ENCODE measurements at places on chromosomes 5 and 9.

GRCh38 chr5:127518319-127518621, 830 bp downstream of the PRRC1 start:
- peak; percentile 39 for DNase-seq

- no peak for DNase-seq
Observed at GRCh38 chr5:39775086-39775796, 350.5 kb upstream of the DAB2 start.

DNA sequence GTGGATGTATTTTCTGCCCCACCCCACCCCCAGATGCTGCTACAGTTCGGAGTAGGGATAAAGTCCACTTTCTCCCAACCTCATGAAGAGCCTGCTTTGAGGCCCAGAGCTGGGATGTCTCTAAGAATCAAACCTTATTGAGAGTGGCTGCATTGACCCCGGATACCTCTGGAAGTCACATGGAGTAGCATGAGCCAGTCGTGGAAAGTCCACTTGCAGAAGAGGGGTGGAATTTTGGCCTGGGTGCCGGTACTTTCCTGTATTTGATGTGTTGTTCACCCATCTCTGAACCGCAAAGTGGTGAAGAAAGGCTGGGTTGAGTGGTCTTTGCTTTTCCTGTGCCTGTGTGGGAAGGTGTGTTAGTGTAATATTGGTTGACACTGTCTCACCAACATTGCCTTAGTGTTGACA, 3.7 kb downstream of the OTULIN start:
- peak; percentile 48 for DNase-seq

DNA sequence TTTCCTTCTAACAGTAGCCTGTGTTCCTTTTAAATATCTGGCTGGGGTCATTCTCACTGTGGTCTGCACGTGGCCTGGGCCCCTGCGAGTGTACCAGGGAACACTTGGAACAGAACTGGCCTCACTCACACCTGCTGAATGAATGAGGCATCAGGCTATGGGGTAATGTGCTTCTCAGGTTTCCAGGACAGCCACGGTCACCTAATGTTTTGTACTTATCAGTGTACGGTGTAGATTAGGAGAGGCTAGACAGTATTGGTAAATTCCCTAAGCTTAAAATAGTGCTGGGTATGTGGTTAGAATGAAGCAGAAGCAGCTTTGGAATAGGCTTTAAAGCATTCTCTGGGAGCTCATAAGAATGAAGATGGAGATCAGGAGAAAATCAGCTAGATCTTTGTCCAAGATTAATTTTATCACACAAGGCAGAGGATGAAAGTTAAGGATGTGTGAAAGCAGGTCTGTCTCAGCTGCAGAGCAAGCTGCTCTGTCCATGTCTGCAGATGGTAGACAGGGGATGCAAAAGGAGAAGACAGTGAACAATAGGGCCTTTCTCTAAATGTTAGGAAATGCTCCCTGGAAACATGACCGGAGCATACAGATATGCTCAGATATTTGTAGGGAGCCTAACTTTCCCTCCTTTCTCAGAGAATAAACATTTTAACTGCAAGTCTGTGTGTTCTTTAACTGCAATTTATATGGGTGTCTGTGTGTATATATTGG, 267.5 kb downstream of the NR3C1 start:
- DNase-seq = no peak

DNA sequence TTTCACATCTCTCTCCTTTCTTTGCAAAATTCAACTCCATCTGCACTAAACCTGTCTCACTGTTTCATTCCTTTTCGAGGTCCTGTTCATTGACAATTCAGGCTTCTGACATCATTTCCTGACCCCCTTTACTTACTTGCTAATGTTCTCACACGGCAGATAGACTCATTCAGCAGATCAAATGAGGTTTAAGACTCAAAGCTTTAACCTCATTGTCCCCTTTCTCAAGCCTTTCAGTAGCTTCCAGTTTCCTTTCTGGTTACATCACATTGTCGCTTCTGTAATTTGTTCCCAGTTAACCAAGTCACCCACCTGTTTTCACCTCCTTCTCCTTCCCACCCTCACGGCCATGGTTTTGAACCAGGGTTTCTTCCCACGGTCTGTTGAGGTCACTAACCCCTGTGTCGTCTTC, 143.4 kb upstream of the OTULINL start:
- no peak for DNase-seq

GRCh38 chr5:32794086-32794485, 83.0 kb downstream of the NPR3 start:
- no peak for DNase-seq

DNA sequence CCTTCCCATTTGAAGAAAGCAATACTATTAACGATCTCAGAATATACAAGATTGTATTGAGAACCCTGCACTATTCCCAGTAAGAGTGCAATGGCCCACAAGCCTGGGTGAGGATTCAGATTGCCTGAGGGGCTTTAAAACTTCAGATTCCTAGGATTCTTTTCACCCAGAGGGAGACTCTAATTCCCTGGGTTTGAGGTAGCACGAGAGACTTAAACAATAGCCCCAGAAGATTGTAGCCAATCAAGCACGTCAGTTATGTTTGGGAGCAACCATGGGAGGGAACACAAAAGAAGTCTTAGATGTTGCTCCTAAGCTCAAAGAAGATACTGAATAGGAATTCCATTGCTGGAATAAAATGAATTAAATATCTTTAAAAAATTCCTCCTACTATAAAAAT, 17.9 kb downstream of the MRPS27 start:
- DNase-seq = no peak

- no peak for DNase-seq
Observed at GRCh38 chr9:68418259-68418845, 61.9 kb downstream of the PGM5 start.

DNA sequence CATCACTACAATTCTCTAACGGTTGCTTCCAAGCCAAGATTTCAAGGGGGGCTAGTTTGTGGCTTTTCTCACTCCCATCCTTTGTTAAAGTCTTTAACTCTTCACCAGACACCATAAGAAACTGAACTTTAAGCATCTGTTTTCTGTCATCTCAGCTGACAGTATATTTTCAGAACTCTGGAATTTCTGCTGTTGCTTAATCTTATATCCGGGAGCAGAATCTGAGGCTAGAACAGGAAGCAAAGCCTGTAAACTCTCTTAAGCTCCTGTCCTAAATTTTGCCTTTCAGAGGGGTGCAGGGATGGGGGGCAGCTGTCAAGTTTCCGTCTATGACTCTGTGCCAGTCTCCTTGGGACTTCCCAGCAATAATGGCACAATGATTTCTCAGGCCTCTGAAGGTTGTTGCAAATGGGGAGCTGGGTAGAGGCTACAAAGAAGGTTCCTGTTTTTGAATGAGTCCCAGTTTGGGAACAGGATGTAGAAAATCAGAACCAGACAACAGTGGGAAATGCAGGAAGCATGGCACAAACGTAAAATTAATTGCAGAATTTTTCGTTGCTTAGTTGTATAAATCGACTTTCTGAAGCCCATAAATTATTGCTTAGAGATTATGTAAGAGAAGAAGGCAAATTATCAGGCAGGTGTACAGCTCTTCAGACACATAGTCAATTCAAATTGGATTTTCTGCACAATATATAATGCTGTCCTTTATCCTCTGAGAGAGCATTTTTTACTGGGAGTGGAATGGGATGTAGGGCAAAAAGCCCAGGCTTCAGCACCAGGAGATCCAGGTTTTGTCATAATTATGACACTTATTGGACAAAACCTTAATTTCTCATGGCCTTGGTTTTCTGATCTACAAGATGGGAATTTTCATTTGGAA, 430.9 kb downstream of the DMAC1 start:
- DNase-seq = no peak

DNA sequence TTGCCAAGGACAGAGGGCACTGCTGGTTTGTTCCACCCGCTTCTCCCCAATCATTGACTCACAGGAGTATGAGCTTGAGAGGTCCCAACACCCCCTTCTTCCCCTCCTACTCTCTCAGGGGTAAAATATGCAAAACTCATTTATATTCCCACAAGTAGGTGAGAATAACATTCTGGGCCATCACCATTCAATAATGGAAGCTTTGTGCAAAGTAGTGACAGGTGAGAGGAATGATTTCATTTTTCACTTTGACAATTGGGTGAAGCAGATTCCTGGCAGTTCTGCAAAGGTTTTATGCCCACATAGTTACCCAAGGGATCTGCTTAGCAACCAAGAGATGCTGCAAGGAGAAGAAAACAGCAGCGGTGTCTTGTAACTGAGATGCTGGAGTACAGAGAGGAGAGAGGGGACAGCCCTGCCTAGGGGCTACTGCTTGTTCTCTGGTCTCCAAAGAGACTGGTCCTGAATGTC, 137.6 kb downstream of the CMYA5 start:
- DNase-seq = no peak

- no peak for DNase-seq
Observed at GRCh38 chr5:56951126-56951945, 587 bp downstream of the MIER3 start.

DNA sequence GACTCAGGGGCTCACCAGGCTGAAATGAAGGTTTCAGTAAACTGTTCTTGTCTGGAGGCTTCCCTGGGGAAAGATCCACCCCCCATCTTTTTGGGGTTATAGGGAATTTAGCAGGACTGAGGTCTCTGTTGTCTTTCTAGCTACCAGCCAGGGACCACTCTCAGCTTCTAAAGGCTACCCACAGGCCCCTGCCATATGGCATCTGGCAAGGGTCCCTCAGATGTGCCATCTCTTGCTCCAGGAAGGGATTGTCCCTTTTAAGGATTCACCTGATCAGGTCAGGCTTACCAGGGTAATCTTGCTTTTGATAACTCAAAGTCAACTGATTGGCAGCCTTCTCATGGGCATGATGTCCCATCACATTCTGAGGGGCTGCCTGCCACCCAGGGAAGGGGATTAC, 65.0 kb downstream of the NSUN2 start:
- DNase-seq = no peak

- no peak for DNase-seq
Observed at GRCh38 chr9:92247296-92247695, 46.2 kb downstream of the IARS1 start.

GRCh38 chr5:170541146-170541769, 37.4 kb downstream of the KCNIP1 start:
- DNase-seq = no peak

DNA sequence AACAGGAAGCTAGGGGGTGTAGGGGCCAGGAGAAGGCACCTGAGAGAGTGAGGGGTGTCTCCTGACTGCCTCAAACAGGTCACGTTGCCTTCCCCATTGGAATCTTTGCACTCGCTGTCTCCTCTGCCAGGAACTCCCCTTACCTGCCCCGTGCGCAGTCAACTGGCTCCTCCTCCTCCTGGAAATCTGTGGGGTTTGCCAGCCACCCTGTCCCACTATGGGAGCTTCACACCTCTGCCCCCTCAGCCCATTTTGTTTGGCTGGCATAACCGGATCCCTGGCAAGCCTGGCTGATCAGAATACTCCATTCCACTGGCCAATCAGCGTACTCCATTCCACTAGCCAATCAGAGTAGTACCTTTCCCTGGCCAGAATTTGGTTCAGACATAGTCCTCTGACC, 10.4 kb upstream of the SLC34A1 start:
- DNase-seq = no peak

DNA sequence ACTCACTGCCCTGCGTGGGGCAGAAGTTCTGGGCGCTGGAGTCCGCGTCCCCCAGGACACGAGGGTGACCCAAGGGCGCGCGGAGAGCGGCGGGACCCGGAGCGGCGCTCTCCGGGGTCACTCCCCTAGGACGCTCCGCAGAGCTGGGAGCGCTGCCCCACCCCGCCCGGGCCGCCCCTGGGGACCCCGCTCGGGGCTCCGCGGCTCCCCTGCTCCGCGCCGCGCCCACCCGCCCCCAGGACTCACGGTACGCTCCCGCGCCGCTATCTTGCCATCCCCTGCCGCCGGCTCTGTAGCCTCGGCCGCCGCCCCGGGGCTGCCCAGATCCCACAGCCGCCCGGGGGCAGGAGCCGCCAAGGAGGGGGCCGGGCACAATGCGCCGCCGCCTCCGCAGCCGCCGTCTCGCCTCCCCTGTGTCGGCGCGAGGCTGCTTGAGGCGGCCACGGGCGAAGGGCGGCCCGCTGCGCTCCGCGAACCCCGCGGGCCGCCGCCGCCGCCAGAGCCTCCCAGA, 303 bp downstream of the LIFR start:
- DNase-seq = no peak

DNA sequence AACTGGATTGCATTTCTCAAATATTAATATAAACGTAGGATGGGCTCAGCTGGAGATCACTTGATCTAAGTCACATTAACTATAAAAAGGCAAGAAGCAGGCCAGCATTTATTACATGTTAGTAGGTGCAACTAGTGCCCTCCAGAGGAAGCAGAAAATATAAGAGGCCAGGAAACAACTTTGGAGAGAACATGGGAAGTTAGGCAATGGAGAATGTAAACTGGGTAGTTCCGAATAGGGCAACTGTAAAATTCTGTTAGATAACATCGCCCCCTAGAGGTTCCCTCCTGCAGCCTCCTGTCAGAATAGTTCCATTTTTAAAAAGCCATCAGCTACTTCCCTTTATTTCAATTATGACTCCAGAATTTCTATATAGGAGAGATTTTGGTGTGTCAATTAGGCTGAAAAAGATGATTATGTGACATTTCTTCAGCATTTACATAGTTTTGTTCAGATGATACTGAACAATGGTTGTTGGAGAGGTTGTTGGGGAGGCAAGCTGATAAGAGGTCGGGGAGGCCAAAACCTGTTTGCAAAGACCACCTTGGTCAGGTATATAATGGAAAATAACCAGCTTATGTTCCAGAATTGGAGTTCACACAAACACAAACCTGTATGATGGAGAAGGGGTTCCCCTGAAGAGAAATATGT, 22.4 kb downstream of the CCL28 start:
- peak; percentile 65 for DNase-seq

DNA sequence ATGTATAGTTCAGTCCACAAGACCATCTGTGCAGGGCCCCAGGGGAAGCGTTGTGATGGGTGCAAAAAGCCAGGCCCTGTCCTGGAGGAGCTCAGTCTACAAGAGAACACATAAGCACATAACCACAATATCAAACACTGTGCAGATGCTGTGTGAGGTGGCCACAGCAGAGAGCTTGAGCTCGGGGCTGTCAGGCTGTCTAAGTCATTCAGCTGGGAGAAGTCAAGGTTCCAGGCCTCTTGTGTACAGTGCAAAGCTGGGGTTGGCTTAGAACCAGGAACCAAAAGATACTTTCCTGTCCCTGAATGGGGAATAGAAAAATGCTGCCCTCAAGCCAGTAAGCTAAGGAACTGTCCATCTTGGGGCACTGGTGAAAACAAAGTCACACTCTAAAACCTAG, 75.0 kb downstream of the PRDM6 start:
- no peak for DNase-seq

DNA sequence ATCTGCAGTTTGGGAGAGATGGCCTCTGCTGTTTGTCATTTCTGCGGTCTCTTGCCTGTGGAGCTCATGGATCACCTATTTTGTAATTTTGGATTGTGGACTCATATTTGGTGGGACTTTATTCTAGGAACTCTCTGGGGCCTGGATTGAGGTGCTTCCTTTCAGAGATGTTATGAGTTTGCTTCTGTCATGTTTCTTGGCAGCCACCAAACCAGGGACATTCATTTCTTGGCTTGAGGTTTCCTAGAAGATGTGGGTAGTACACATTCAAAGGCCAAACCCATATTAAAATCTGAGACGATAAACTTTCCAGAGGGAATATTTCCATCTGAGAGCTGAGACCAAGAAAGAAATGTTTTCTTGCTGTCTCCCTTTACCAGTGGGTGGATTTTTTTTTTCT, 37.2 kb upstream of the GADD45G start:
- DNase-seq = no peak

Measured in CD4-positive, alpha-beta T cell treated with Interleukin-15 for 4 hours (primary cell).